NCI-H82 (cell line): ENCODE measurements at places on chromosomes 11 and 22.
A peak's percentile ranks its signal among the peaks of the same experiment; 100 is the strongest.

DNA sequence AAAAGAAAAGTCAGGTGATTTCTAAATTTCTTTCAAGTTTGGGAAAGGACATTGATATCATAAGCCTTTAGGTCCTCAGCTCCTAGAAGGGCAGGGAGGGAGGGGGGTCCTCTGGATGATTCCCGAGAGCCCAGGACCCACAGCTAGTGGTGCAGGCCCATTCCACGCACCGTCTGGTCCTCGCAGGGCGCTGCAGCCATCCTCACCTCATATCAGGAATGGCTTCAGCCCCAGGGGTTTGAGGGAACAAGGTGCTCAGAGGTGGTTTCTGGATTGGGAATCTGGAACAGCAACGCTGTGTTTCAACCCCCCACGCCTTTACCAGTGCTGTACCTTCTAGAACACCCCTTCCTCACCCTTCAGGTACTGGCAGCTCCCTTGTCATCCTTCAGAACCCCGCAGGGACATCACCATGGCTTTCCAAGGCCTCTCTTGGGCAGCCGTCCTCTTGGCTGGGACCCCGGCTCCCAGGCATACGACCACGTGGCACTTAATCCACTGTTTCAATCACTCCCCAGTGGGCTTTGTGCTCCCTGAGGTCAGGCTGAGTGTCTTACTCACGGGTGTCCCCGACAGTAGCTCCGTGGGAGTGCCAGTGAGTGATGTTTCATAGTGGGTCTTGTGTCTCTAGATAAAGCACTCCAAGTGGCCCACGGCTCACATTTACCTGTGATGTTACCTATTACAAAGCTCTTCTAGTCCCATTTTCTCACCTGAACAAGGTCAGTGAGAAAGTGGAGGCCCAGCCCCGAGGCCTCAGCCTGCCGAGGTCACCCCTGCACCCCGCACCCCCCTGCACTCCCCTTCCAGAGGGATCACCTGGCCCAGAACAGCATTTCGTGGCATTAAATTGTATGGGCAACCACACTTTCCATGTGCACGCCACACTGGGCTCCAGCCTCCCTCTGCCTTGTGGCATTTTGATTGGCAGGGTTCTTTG lies 93.9 kb downstream of the MORC2 start:
- DNase-seq = no peak

DNA sequence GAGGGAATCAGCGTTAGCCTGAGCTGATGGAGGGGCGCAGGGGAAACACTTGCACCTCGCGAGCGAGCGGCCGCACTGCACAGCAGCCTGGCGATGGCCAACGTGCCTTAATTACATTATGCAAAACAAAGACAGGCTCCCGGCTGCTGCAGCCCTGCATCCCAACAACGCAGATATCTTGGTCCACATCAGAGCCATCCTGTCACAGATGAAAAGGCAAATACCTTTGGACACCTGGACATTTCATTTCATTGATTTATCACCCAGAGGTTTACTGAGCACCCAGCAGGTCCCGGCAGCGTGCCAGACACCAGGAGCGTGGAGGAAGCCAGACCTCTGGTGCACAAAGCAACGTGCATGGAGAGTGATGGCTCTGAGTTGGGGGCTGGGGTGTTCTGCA lies 843.0 kb downstream of the TBC1D22A start:
- DNase-seq = no peak

GRCh38 chr11:66421492-66422205 lies 814 bp downstream of the NPAS4 start:
- peak; percentile 70 for DNase-seq

DNA sequence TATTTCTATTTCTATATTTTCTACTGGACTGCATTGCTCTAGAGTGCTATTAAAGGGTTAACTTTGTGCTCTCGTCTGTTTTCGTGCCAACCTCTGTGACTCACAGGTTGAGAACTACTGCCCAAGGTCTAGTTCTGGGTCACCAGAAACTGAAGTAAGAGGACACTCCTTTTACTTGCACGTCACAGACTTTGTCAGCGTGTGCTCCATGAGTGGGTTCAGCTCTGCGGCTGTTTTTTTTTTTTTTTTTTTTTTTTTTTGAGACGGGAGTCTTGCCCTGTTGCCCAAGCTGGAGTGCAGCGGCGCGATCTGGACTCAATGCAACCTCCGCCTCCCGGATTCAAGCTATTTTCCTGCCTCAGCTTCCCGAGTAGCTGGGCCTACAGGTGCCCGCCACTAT lies 49.8 kb downstream of the CLMP start:
- DNase-seq = no peak

GRCh38 chr11:129224538-129224937 lies 32.4 kb upstream of the ARHGAP32 start:
- DNase-seq = no peak

GRCh38 chr11:85855341-85855656 lies at the start of gene CCDC83:
CCDC83 (plus strand) TSS chr11:85855383; CDS start chr11:85865124, 9,741 bp downstream.
- peak; percentile 43 for DNase-seq

DNA sequence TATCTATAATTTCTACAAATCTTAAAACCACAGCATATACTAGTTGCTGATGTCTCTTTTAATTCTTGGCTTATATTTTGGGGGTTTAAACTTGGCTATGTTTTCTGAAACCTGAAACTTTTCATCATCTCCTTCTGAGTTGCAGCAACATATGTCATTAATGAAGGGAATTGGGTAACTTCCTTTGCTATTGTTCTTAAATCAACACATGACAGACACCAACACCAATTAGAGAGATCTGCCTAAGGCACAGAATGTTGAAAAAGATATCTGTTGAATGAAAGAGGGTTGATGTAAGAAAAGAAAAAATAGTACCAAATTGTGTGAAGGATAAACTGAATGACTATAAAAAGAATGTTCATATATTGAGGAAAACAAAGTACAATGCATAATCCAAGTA lies 10.3 kb upstream of the GAS2 start:
- DNase-seq = no peak

DNA sequence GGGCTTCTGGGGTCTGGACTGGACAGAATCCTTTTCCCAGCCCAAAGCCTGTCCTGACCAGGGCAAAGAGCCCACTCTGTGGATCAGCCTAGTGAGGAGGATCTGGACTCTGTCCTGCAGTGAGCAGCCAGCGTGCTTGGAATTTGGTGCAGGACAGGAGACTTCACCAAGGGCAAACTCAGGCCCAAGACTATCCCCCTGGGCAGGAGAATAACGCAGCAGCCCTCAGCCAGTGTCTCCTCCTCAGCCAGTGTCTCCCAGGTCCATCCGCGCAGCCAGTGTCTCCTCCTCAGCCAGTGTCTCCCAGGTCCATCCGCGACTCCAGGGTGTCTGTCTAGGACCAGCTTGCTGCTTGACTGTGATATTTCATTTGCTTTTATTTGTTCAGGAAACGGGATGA lies 1334.0 kb downstream of the TBC1D22A start:
- DNase-seq = no peak

GRCh38 chr22:19923914-19924513 lies 17.6 kb upstream of the COMT start:
- no peak for DNase-seq

GRCh38 chr22:42990131-42990838 lies 24.7 kb downstream of the PACSIN2 start:
- peak; percentile 20 for DNase-seq

DNA sequence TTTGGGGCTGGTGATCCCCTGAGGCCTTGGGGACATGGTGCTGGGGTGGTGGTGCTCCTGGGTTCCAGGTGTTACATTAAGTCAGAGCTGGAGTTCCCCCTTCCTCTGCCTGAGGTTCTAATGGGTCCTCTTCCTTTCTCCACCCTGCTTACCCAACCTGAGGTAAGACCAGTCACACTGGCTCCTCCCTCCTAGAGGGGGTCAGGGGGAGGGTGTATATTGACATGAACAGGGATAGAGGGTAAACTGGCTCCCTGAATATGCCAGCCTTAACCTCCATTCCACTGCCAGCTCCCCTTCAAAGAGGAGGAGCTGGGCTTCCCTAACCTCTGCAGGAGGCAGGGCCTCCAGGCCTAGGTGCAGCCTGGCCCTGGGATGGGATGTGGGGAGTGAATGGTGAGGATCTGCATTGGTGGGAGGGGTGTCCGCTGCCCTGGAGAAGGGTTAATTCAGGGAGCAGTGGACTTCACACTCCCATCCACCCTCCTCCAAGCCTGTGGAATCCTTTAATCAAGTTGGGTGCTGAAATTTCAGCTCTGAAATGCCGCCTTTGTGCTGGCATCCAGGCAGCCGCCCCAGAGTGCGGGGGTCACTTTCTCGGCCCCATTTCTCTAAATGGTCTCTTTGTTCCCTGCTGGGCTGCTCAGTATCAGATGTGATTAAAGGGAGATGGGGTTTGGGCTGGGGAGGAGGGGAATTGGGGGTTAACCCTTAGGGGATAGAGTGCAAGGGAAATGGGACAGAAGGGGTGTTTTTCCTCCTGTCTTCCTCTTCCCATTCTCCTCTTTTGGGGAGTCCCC lies 15.2 kb downstream of the POLR2F start:
- DNase-seq = no peak

- no peak for DNase-seq
These were observed 77.8 kb upstream of the TMEM45B start for GRCh38 chr11:129737831-129738230.

DNA sequence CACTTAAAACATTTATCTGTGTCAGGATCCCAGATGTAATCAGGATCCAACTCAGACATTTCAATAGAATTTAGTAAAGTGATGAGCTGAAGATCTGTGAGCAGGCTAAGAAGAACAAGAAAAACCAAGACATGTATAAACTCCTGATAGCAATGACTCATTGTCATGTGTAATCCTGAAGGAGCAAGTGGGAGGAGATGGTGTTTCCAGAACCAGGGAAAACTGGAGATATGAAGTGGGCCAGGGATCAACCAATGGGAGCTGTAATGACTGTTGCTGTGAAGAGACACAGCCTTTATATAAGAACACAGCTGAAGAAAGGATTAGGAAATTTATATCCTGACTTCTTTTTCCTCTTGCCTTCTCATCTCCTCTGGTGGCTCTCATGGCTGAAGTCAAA lies 682.5 kb upstream of the ARHGAP42 start:
- no peak for DNase-seq

- no peak for DNase-seq
These were observed 52.9 kb upstream of the FBXO3 start for GRCh38 chr11:33827206-33827605.

GRCh38 chr11:71298016-71298550 lies 45.7 kb upstream of the SHANK2 start:
- no peak for DNase-seq

DNA sequence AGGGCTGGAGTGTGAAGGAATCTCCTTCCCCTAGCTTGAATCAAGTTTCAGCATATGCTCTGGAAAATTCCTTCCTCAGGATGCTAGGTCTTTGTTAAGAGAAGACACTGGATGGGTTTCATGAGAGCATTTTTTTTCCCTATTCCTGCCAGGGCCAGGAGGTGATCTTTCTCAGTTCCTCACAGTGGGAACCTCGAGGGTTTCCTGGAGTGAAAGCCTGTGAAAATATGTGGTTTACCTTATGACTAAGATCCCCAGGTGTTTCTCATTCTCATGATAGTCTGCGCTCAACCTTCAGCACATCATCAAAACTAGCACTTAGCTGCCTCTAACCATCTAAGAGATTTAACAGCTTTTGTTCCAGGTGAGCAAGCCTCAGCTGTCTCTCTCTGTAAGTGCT lies 985.3 kb upstream of the FAT3 start:
- no peak for DNase-seq
